ENCODE measurements at places on chromosomes 5 and 9.

GRCh38 chr9:12091865-12092527 is 601.2 kb upstream of the TYRP1 start:
- no peak for DNase-seq

GRCh38 chr5:10503321-10503720 is 60.5 kb upstream of the ANKRD33B start:
- DNase-seq: no peak

DNA sequence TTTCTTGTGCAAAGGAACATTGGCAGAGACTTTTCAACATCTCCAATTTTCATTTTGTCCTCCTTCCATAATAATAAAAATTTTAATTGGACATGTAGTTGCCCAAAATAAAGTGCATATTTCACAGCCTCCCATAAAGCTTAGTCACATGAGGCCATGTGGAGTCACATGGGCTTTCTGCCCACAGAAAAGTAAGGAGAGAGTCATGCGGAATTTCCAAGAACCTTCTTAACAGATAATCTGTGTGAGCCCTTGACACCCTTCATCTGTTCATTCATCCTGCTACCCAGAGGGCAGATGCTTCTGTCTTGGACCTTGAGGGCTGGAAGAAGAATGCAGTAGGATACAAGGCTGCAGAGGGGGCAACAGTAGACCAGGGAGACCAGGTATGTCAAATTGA is 60.7 kb downstream of the APTX start:
- DNase-seq: no peak

DNA sequence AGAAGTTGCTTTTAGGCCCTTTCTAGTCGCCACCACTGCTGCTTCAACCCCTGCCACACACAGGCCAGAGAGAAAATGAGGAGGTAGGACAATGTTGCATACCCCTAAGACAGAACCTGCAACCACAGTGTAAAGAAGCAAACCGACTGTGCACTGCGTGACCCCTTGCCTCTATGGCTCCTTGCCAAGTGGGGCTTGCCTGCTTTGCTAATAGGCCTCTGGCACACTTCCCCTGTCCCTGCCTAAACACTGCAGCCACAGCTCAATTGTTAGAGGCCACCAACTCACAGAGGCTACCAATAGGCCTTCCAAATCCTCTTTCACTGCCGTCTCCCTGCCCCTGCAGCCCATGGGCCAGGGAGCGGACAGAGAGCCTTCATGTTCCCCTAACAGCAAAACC is 280.1 kb downstream of the CDH10 start:
- no peak for DNase-seq

- DNase-seq: no peak
Measured at GRCh38 chr9:136685790-136686533, 1.3 kb downstream of the AGPAT2 start.

DNA sequence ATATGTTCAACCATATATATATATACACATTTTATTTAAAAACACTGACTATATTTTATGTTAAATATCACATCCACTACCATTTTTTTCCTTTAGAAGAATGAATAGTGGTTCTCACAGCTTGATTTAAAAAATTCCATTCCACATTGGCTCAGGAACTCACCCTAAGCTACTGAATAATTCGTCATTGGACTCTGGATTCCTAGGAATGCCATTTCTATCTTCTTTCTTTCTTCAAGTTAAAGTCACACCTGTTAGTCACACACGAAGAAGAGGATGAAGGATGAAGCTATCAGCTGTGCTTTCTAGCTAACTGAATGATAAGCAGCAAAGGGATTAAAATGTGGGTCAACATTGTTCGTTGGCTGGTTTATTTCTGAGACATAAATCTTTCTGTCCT is 7.9 kb downstream of the ELOVL7 start:
- no peak for DNase-seq

GRCh38 chr5:178069909-178070308 is 43.4 kb upstream of the N4BP3 start:
- no peak for DNase-seq

DNA sequence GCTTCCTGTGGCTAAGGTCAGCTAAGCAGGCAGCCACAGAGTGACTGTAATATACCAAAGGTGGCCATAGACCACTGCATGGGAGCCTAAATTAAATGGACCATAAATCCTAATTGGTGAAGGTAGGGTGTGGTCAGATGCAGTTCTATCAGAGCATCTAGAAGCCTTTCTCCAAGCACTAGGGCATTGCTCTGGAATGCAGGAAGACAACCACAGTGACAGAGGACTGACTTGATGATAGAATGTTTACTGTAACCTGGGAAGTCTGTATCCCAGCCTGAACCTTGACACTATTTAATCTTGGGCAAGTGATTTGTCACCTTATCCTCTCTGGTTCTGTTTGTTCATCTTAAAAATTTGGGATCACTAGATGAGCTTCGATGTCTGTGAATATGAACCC is 2.3 kb downstream of the FBXO38 start:
- DNase-seq: no peak

DNA sequence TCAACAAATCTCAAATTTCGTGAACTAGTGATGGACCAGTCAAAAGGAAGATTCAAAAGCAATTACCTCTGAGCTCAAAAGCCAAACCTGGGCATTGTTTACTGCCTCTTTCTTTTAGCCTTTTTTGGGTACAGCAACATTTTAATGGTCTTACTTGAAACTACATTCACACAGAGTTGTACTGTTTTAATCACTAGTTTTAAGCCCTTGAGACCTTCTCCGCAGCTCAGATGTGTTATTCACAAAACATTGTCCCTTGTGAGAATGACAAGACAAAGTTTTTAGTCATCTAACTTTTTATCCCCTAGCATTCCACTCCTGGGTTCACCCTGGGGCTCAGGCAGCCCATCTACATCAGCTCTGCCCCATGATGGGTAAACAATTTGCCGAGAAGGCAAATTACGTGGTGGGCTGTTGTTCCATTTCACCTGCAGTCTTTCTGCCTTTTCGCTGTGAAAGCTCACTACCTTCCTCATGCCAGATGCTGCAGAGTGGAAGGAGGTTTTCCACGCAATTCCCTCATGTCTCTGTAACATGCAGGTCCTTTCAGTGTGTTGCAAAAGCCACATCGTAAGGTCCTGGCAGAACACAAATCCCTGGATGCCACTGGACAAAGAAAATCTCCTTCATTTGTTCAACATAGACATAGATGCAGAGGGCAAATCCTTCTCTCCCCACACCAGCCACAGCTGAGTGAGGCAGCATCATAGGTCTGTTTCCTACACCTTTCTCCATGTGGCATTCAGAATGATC is 175.7 kb downstream of the EBF1 start:
- DNase-seq: no peak

DNA sequence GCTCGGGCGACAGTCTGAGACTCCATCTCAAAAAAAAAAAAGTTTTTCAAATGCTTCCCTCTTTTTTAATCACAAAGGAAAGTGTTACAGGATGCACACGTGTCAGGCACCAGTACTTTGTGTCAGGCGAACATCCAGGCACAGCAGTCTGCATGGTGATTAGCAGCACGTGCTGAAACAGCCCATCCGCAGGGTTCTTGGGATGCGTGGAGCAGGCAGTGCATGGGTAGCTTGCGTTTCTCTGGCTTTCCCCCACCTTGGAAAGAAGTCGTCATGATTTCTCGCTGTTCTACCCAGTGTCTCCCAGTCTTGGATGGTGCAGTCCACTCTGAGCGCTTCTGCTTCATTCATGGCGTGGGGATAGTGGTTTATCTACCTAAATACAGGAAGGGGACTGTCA is 35.4 kb downstream of the GPR107 start:
- DNase-seq: no peak

- DNase-seq: no peak
Measured at GRCh38 chr9:4984171-4984620, 876 bp upstream of the JAK2 start.

GRCh38 chr9:27404661-27405060 is 107.7 kb upstream of the EQTN start:
- no peak for DNase-seq

GRCh38 chr5:89016741-89017303 is 133.8 kb upstream of the MEF2C start:
- no peak for DNase-seq

- no peak for DNase-seq
Measured at GRCh38 chr5:135501965-135502364, 33.8 kb downstream of the NEUROG1 start.

- DNase-seq: no peak
Measured at GRCh38 chr5:114411380-114411931, 49.6 kb downstream of the KCNN2 start.

GRCh38 chr5:116472274-116472673 is 102.3 kb downstream of the SEMA6A start:
- no peak for DNase-seq

DNA sequence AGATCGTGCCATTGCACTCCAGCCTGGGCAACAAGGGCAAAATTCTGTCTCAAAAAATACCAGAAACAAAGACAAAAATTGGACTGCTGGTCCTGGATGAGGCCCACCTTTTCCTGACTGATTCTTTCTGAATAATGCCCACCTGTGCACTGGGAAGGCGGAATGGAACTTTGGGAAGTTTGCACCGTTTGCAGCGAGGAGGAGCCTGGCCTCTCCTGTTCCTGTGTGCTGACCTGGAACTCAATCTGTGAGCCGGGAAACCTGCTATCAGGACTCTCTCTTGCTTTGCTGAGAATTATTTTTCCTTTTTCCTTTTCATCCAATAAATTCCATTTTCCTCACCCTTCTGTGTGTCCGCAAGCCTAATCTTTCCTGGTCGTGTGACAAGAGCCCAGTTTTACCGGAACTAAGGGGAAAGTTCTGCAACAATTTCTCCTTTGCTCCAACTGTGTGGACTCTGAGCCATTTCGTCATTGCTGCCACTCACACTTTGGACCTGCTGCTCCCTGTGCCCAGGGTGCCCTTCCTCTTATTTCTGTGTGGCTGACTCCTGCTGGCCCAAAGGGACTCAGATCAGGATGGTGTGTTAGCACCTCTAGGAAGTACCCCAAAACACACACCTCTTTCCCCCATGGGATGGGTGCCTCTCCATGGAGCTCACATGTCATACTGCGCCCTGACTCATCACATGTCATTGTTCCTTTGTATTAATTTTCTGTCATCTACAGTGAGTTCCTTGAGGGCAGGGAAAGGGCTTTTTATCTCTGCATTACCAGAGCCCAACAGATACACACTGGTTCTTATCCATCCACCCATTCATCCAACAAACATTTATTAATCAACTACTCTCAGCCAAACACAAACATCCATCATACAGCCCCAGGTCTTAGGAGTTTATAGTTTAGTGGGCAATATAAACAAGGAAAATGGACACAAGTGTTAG is 4.7 kb upstream of the GLRX start:
- DNase-seq: no peak

GRCh38 chr5:179771311-179771895 is 22.4 kb upstream of the LTC4S start:
- no peak for DNase-seq

DNA sequence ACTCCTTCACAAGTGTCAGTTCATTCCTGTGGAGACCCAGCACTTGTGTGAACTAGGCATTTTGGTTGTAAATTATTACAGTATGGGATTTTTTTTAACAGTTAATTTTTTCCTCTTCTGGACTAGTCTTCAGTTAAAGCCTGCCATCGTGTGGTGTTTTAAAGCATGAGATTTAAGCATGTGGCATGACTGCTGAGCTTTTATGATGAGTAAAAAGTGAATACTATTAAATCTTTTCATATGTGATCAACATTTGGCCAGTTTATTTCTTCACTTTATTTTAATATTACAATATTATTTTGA is 25.0 kb downstream of the LMNB1 start:
- DNase-seq: no peak

DNA sequence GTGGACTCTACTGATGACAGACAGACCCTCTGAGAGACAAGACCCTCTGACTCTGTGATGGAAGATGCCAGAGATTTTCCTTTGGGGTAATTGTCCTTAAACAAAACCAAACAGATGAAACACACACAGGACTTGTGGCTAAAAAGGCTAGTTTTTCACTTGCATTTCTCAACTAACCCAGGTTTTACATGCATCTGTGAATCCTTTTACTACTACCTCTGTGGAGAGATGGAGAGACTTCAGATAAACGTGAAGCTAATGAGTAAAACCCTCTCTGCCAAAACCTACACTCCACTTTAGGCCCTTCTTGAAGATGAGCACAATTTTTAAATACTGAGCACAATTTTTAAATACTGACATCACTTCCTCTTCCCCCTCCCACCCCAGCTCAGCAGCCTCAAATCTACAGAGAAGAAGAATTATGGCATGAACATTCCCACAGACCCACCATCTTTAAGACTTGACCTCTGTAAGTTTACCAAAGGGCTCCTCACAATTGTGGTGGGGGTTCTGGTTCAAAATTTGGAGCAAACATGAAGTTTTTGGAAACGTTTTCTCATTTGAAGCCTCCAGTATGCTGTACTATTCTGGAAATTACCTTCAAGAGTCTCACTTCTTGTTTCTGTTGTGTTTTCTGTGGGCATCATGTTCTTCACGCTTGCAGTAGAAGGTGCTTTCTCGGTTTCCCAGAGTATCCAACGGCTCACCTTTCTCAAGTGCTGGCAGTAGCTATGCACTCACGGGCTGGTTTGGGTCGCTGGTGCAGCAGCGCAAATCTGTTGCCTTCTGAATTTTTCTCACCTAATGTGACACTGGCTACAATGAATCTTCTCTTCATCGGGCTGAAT is 42.7 kb downstream of the ACER2 start:
- DNase-seq: no peak

DNA sequence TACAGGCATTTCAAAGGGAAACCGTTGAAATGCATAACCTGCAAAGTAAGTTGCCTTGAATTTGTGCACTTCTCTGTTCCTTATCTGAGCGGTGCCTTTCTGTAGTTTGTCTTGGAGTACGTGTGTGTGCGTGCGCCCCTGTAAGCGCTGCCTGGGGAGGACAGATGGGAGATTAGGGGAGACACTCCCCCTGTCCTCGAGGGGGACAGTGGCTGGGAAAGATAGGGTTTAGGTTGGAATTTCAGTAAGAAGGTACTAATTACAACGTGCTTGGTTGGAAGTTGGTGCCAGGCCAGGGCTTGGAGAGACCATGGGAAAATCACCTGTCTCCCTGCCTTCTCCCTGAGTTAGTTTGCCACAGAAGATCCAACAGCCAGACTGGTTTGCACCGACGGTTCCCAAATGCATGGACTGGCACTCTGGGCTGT is 73.2 kb downstream of the PIK3R1 start:
- DNase-seq: no peak

DNA sequence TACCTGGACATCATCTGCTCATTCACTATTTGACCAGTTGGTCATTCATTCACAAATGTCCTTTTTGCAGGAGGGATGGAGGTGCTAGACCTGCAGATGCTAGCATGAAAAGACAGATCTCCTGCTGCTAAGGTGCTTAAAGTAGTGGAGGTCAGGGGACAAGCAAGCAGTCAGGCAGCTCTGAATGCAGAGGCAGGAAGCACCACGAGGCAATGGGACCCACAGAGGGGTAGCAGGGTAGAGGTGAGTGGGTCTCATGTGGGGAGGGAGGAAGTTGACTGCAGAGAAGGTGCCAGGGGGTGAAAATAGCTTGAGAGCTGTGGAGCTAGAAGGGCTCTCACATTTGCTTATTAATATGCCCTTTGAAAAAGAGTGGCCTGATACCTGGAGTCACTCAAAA is 25.2 kb downstream of the FXN start:
- no peak for DNase-seq

- DNase-seq: peak; percentile 96
Measured at GRCh38 chr9:32306006-32306405, 78.4 kb upstream of the ACO1 start.

Data from NCI-H446 treated with DMSO at 0.1 percent for 48 hours (cell line).